Activated CD8-positive, alpha-beta memory T cell treated with anti-CD3 and anti-CD28 coated beads for 4 hours (primary cell): ENCODE measurements at places on chromosomes 12 and 14.

DNA sequence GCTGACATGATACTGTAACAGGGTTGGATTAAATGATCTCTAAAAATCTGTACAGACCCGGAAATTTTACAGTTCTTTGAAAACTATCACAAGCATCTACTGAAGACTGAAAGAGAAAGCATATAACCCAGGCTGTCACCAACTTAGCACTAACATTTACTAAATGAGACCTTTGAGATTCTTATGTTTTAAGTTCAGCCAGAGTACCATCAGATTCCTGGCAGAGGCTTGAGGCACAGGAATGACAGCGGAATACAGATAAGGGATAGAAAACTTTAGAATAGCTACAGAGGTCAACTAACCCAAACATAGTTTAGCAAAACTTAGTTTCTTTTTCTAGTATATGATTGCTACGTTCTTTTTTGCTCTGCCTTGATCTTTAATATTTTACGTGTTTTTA is 91.6 kb upstream of the FERMT2 start:
- no peak for DNase-seq

DNA sequence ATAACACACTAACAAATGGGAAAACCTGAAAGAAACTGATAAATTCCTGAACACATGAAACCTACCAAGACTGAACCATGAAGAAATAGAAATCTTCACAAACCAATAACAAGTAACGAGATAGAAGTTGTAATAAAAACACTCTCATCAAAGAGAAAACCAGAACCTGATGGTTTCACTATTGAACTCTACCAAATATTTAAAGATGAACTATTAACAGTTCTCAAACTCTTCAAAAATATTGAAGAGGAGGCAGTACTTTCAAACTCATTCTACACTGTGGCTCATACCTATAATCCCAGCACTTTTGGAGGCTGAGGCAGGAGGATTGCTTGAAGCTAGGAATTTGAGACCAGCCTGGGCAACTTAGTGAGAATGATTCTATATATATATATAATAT is 48.4 kb upstream of the TMTC2 start:
- DNase-seq: no peak

DNA sequence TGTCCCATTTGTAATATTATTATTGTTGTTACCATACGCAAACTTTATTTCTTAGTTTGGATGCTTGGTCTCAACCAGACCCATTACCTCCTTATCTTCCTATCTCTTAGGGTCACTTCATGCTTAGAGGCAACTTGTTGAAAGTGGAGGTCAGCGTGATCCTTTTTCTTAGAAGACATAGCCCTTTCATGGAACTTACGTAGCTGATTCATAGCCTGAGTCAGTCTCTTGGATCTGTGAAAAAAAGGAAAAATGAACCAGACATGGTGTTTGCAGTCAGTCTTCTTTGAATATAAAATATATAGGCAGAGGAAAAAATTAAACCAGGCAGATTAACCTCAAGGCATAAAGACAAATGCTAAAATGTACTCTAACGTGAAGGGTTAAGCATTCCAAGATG is 613.7 kb downstream of the DIO2 start:
- no peak for DNase-seq

- DNase-seq: no peak
Observed at GRCh38 chr12:19752712-19753111, 313.4 kb downstream of the AEBP2 start.

- no peak for DNase-seq
Observed at GRCh38 chr14:78081245-78081644, 88.9 kb upstream of the NRXN3 start.

DNA sequence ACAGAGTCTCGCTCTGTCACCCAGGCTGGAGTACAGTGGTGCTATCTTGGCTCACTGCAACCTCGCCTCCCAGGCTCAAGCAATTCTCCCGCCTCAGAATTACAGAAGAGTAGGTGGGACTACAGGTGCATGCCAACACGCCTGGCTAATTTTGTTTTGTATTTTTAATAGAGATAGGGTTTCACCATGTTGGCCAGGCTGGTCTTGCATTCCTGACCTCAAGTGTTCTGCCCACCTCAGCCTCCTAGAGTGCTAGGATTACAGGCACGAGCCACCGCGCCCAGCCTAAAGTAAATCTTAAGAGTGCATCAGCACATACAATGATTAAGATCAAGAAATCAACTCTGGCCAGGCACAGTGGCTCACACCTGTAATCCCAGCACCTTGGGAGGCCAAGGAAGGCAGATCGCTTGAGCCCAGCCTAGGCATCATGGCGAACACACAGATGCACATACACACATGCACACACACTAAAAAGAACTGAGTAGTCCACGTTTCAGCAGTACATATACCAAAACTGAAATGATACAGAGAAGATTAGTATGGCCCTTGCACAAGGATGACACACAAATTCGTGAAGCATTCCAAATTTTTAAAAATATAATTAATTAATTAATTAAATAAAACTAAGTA is 65.0 kb downstream of the HECTD1 start:
- no peak for DNase-seq

GRCh38 chr14:52048641-52049204 is 20.1 kb downstream of the NID2 start:
- no peak for DNase-seq

GRCh38 chr14:100158566-100159093 is 815 bp downstream of the DEGS2 start:
- no peak for DNase-seq

DNA sequence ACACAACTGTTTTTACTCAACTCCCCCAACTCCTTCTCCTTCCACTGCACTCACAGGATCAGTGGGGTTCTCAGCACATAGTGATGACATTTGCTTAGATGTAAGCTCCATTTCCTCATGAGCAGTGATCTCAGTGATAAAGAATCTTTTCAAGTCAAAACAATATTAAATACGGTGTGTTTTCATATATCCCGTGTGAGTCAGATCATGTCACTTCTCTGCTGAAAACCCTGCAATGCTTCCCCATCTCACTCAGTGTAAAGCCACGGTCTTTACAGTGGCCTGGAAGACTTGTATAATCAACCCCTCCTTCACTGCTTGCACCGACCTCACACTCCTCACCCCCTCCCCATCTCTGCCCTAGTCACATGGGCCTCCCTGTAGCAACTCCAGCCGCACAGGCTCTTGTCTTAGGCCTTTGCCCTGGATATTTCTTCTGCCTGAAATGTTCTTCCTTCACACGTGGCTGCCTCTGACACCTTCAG is 149.7 kb upstream of the ARHGAP5 start:
- no peak for DNase-seq

- no peak for DNase-seq
Observed at GRCh38 chr14:32761381-32761968, 177.2 kb upstream of the NPAS3 start.

- no peak for DNase-seq
Observed at GRCh38 chr12:62248873-62249272, 11.3 kb upstream of the USP15 start.

DNA sequence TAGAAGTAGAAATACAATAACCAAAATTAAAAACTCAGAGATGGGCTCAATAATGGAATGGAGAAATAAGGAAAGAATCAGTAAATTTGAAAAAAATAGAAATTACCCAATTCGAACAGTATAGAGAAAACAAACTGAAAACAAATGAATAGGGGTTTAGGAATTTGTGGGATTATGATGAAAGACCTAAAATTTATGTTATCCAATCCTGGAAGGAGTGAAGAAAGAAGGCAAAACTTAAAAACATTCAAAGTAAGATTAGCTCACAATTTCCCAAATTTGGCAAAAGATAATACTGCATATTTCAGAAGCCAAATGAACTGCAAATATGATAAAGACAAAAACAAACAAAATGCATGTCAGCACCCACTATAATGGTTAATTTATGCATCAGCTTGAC is 177.1 kb downstream of the CCDC91 start:
- no peak for DNase-seq
